ENCODE measurements at places on chromosomes 5 and 9. TPM values are rescaled to one million over a fixed set of nuclear protein-coding genes. Genes with fewer than 3 reads are reported as not detected.

DNA sequence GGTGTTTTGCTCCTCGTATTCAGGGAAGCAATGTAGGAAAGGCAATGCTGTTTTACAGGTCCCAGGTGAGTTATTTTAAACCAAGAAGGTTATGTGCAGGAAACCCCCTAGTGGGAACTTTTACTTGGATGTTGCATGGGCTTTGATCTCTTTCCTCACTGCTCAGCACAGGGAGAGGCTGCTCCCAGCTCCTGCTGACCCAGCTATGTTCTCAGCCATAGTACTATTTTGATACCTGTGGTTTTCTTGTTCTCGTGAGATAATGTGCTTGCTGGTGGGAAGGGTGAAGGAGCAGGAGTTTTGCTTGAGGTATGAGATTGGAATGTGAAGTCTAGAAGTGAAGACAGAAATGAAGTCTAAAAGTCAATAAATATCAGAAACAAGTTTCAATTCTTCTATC lies 265.6 kb upstream of the FBXL7 start:
- DNase-seq: no peak

CAMSAP1 gene
- total RNA-seq: 34.8 TPM

GDA gene
- not detected for total RNA-seq

CLIC3 gene
- 0.39 TPM for total RNA-seq

DND1 gene
- 1.4 TPM for total RNA-seq

DNA sequence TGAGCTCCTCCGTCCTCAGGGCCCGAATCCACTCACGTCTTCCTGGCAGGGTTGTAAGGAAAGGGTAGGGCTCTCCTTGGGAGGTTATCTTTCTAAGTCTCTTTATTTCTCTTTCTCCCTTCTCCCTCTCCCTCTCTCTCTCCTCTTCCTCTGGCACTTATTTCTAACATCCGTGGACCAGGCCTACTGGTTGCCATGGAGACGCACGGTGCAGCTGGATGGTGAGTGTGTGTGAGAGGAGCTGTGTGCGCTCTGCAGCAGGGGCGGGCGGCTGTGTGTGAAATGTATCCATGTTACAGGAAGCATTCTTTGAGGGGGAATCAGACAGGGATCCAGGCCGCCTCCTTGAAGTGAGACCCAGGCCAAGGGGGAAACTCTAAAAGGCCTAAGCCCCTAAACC lies 32.2 kb downstream of the PCDH1 start:
- DNase-seq: peak; percentile 54

DNA sequence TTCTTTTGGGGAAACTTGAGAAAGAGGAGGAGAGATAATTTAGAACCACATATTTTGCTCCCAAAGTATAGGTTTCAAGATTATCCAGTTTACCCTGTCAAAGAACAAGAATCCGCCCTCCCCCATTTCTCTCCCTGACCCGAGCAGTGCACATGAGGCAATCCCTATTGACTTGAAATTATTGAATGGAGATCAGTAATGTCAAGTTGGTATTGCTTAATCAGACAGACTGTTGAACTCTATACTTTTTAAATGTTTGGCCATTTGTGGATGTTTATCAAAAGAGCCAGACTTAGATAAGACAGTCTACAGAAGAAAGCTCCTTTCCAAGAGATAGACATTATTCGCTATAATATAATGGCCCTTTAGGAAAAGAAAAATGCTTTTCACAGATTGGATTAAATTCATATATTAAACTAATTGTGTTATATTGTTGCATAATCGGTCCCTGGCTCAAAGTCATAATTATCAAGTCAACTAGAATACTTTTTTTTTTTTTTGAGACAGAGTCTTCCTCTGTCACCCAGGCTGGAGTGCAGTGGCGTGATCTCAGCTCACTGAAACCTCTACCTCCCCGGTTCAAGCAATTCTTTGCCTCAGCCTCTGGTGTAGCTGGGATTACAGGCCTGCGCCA lies 5.3 kb downstream of the SLC25A25 start:
- no peak for DNase-seq

PCDHB8 gene
- total RNA-seq: 5.3 TPM

- DNase-seq: no peak
These were observed 201.5 kb downstream of the AUH start for GRCh38 chr9:91160181-91160580.

PCDHB7 gene
- 1.0 TPM for total RNA-seq

- DNase-seq: no peak
These were observed 1.0 kb upstream of the NTMT1 start for GRCh38 chr9:129624947-129625346.

DNA sequence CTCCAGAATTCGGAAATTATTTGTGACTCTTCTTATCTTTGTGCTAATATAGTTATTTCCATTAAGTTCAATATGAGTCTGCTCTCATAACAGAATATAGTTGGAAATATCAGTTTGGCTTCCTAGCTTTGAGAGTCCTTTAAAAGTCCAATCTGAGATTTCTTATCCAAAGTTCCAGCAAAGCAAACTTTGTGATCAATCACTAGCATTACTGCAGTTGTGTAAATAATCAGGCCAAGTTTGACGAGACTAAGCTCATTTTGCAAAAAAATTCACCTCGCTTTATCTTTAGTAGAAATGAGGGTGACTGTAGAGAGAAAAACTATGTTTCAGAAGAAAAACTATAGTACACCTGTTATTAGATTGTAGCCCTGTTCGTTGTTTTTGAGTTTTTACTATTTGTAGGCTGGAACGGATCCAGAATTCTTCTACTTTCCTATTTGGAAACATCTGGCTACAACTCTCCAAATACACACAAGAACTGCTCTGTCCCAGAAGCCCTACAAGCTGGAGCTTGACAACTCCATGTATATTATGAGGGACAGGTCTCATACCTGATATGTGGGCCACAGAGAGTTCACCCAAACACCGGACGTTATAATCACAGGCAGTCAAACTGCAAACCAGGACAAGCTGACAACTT lies 47.8 kb downstream of the RAPGEF1 start:
- no peak for DNase-seq

GRCh38 chr5:9698841-9699240 lies 68.7 kb upstream of the TAS2R1 start:
- DNase-seq: no peak

DNA sequence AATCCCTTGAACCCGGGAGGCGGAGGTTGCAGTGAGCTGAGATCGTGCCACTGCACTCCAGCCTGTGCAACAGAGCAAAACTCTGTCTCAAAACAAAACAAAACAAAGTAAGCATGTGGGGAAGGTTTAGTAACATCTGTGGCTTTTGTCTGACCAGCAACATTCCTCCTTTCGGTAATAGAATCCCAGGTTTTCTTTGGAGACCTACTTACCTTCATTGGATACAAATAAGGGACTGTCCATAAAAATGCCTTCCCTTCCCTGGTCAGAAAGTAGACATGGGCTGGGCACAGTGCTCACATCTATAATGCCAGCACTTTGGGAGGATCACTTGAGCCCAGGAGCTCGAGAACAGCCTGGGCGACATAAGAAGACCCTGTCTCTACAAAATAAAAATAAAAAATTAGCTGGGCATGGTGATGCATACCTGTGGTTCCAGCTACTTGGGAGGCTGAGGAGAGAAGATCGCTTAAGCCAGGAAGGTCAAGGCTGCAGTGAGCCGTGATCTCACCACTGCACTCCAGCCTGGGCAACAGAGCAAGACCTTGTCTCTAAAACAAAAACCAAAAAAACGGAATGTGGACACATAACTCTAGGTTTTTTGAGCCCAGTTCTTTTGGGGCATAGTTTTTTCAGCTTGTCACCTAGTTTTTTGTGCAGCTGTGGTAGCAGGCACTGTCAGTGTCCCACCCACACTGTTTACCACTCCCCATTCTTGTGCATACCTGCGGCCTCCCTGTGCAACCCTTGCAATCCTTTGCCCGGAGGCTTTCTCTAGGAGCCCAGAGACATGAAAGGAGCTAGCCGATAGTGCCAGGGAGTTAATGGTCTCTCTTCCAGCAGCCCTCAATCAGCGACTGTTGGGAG lies 9.0 kb upstream of the SPINK4 start:
- no peak for DNase-seq

Data from astrocyte (in vitro differentiated cells and primary cell).